Stimulated activated CD8-positive, alpha-beta memory T cell treated with anti-CD3 and anti-CD28 coated beads, Interleukin-4, amount 100 ng/mL, for 48 hours (primary cell): ENCODE measurements at places on chromosomes 3 and 15.
A peak's percentile ranks its signal among the peaks of the same experiment; 100 is the strongest.

DNA sequence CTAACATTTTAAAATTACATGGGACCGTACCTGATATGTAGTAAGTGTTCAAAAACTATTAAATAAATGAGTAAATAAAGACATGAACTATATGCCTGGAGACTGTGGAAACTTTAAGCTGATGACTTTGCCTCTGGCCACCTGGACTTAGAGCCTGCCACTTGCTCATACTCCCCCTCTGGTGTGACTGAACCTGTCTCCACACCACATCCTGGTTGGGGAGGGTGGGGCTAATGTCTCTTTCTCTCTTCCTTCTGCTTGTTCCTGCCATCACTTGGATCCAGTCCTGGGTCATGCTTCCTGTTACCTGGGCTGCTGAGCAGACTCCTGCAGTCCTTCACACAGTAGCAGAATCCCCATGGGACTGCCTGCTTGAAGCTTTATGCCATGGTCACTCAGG lies 8.2 kb upstream of the TMEM158 start:
- no peak for DNase-seq

- DNase-seq, result peak; percentile 31
Measured at GRCh38 chr15:98177966-98178592, 217.6 kb downstream of the ARRDC4 start.

GRCh38 chr15:80431635-80432344 lies 27.6 kb downstream of the ARNT2 start:
- DNase-seq, result no peak

DNA sequence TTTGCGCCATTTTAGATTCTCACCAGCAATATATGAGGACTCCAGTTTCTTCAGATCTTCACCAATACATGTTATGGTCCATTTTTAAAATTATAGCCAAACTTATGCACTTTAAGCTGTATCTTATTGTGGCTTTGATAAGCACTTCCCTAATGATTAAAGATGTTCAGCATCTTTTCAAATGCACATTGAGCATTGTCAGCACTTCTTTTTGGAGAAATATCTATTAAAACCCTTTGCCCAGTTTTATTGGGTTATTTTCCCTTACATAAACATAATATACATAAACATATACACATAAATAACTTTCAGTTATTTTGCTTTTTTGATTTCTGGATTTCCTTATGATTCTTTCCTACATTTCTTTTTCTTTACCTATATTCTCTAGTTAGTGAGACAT lies 83.8 kb downstream of the ROBO1 start:
- DNase-seq, result no peak

GRCh38 chr15:31483986-31484951 lies 157.6 kb downstream of the KLF13 start:
- peak; percentile 48 for DNase-seq

DNA sequence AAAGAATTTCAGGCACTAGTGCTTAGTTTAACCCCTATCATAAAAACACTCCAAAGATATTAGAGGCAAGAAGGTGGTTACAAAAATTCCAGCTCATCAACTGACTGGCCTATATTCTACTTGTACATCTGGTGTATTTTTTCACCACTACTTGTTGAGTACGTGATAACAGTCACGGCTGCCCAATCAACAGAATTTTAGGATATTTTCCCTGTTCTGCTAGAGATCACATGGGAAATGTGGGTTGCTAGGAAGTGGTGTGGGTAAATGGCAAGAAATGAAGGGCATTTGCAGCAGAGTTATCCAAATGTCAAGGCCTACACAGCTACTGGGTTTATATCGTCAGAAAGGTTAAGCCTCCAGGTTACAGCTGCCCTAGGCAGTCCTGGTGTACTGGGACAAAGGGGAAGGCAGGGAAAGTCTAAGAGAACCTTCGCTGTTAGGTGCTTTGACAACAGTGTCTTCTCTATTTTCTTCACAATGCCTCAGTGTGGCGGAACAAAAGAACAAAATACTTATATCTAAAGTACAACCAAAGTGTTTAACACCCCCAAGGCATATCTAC lies 81.9 kb downstream of the FMN1 start:
- DNase-seq, result no peak

DNA sequence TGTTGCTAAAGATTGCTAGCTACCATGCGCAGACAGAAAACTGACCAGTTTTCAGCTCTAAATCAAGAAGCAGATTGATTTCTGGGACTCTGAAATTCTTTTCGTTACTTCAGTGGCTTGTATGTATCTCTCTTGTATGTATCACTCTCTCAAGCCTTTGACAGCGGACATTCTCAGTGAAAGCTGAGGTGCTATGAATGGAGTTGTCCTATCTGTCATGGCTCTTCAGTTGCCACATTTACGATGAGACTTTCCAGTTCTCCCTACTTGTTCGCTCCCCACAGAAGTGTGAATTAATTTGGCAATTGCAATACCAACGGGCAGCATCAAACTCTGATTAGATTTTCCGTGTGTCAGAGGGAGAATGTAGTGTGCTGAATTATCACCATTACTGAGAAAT lies 432.4 kb downstream of the GRM7 start:
- no peak for DNase-seq

- DNase-seq, result peak; percentile 7
Measured at GRCh38 chr15:73979636-73980035, 12.5 kb downstream of the STOML1 start.

- no peak for DNase-seq
Measured at GRCh38 chr3:61702453-61702852, 141.1 kb downstream of the PTPRG start.

DNA sequence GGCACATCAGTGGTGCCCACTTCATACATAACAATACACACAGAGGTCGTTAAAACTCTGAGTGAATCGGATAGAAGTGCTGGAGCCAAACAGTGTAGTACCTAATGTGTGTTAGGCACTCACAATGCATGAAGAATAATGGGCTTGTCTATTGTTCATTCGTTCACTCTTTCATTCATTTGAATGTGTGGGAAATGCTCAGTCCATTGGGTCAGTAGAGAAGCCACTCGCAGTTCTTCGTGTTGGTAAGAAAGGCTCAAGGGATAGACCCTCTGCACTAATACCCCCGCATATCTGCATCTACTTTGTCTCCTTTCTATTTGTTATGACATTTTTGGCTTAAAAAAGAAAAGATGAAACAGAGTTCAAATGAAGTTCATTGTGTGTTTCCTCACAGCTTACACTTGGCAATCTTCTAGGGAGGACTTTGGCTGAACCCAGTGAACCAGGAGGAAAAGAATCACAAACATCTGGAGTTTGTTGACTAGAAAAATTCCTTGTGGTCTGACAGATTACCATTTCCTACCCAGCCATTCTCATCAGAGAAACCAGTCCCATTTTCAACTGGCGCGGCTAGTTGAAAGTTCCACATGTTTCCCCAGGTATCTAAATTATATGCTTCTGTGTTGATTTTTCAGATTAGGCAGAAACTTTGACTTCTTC lies 32.8 kb upstream of the MFSD1 start:
- no peak for DNase-seq

GRCh38 chr3:159417761-159418160 lies 570.9 kb upstream of the IL12A start:
- no peak for DNase-seq

DNA sequence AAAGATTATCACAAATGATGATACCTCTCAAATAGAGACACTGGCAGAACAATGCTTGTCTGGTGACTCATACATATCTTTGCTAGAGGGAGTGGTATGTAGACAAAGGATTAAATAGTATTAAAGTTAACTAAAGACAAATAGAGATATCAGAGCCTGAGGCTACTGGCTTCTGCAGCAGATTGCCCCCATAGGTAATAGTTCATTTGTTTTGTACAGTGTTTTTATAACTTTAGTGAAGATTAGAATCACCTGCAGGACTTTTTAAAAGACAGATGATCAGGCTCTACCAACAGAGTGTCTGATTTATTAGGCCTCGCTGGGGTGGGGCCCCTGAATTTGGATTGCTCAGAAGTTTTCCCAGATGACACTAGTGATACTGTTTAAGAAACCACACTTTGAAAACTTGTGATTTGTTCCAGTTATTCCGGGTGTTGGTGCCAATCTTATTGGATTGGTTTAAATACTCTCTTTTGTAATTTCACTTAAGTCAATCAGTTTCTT lies 96.4 kb downstream of the NAALADL2 start:
- DNase-seq, result no peak

GRCh38 chr3:150253622-150254021 lies 154.5 kb upstream of the TSC22D2 start:
- no peak for DNase-seq

- DNase-seq, result no peak
Measured at GRCh38 chr3:98770261-98771039, 7.3 kb downstream of the ST3GAL6 start.

DNA sequence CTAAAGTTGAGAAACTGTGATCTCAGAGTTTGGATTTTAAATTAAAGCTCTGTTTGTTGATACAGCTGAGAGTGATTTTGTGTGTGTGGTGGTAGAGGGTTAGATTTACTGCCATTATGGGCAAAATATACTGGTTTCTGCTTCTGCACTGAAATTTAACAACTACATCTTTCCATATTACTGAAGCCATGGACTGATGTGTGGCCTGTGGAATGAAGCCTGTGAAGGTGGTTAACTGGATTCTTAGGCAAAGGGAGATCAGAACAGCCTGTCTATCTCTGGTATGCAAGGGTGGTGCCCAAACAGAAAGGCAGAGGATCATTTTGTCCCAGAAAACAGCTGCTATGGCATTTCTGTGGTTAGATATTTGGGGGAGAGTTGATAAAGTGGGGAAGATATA lies 297.3 kb upstream of the THBS1 start:
- no peak for DNase-seq

DNA sequence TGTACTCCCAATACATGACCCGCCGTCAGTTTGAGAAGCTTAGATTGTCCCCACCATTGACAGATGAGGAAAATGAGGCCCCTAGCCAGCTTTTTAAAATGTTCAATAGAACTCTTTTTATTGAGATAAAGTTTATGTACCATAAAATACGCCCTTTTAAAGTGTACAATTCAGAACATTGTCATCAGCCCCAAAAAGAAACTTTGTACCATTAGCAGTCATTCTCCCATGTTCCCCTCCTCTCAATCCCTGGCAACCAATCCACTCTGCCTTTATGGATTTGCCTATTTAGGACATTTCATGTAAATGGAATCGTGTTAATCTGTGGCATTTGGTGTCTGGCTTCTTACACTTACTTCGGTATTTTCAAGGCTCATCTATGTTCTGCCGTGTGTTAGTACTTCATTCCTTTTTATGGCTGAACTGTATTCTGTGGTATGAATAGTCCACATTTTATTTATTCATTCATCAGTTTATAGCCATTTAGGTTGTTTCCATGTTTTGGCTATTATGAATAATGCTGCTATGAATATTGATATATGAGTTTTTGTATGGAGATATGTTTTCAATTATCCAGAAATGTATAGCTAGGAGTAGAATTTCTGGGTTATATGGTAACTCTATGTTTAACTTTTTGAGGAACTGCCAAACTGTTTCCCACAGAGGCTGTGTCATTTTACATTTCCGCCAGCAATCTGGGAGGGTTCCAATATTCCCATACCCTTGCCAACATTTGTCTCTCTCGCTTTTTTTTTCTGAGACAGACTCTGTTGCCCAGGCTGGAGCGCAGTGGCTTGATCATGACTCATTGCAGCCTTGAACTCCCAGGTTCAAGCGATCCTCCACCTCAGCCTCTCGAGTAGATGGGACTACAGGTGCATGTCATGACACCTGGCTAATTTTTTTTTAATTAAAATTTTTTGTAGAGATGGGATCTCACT lies 15.3 kb upstream of the PTPN23 start:
- DNase-seq, result no peak

- DNase-seq, result peak; percentile 51
Measured at GRCh38 chr3:128316481-128316891, 150.2 kb downstream of the DNAJB8 start.

DNA sequence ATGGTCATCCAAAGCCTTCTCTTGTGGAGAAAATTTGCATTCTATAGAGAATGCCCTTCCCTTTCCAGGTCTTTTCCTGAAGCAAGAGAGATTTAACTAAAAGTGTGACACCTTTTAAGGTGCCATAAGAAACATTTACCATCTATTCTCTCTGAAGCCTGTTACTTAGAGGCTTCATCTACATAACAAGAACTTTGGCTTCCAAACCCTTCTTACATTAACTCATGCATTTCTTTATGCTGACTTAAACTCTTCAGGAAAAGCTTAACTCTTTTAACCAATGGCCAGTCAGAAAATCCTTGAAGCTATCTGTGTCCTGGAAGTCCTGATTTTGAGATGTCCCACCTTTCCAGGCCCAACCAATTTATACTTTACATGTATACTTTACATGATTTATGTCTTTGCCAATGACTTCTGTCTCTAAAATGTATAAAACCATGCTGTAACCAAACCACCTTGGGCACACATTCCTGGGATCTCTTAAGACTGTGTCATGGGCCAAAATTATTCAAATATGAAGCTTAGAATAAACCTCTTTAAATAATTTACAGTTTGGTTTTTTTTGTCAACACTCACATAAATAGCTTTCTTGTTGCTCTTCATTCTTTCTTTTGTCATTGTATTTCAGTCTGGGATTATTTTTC lies 472.6 kb upstream of the NECTIN3 start:
- DNase-seq, result no peak

DNA sequence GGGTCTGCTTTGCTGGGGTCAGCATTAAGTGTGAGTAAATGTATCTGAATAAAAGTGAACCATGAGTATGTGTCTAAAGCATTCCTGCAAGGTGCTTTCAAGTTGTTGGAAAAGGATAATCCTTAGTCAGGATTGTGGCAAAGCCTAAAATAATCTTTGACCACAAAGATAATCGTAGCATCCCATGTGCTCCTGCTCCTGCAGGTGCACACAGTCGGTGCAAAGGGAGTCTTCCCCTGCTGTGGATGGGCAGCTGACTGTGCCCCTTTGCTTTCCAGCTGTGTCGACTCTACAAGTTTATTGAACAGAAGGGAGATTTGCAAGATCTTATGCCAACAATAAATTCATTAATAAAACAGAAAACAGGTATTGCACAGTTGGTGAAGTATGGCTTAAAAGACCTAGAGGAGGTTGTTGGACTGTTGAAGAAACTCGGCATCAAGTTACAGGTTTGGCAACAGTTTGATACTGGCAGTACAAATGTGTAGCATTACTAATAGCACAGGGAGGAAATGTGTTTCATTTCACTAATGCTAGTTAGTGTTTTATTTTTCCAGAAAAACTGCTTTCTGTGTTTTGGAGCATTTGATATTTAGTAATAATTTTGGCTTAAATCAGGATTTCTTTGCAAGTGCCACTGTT lies 22.6 kb downstream of the SRP14 start:
- no peak for DNase-seq

DNA sequence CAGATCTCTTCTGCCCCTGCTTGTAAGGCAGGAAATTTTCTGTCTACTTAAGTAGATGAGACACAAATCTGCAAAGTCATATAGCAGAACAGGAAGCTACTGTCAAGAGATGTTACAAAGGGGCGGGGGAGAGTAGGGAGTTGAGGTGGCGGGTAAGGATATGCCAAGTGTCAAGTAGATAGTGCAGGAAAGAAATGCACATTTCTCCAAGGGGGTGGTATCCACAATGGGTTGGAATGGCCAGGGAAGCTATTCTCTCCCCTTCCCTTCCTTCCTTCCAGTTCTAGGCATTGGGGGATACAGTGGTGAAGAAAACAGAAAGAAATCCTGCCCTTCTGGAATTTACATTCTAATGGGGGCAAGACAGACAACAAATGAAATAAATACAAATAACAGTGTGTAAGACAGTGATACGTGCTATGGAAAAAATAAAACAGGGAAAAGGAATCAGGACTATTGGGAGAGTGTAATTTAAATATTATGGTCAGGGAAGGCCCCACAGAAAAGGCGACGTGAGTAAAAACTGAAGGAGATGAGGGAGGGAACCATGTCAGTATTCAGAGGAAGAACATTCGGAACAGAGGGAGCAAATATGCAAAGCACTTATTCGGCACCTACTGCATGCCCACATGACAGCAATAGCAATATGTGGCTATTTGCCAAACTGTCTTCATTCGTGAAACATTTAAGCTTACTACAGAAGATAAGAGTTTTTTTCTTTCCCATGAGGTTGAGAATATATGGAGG lies 42.8 kb upstream of the RNU6-1 start:
- no peak for DNase-seq
